ENCODE measurements at places on chromosomes 2 and 18.
A peak's percentile ranks its signal among the peaks of the same experiment; 100 is the strongest.

GRCh38 chr2:159571540-159572260 is 44.6 kb downstream of the BAZ2B start:
- no peak for DNase-seq

GRCh38 chr2:180004731-180005130 is 2.4 kb downstream of the CWC22 start:
- no peak for DNase-seq

DNA sequence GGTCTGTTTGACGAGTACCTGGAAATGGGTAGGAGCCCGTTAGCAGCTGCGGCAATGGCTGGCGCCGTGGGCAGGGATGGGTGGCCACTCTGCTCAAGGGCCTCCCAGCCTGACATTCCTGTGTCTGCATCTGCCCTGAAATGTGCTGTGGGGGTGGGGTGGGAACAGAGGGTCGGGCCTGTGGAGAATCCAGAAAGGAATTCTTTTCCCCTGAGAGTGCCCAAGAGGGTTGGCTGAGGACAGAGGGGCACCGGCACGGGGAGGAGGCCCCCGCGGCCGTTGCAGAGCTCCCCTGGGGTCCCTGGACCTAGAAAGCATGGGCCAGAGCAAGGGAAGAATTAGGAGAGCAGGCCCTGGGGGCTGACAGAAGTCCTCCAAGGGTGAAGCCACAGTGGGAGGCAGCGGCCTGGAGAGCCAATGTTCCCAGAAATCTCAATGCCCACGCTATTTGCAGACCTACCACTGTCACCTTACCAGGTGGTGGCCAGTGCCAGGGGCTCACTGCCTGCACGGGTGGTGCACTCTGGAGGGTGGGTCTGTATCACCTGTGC is 27.8 kb downstream of the ANO7 start:
- DNase-seq: no peak

GRCh38 chr2:197097578-197098366 is 171.3 kb upstream of the PGAP1 start:
- DNase-seq: no peak

DNA sequence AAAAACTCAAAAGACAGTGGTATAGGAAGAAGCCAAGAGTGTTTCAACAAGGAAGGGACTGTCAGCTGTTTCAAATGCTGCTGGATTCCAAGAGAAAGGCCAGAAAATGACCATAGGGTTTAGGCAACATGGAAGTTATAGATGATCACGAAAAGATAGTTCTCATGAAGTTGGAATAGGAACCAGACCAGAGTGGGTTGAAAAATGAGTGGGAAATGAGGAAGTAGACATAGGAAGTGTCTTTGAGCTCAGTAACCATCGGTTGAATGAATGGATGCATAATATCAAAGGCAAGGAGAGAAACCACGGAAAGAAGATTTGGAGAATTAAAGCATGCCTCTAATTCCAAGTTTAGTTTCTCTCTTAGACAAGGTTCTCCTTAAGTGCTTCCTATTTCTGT is 1.3 kb downstream of the NCAPH start:
- DNase-seq: no peak

GRCh38 chr2:67485431-67485830 is 88.3 kb downstream of the ETAA1 start:
- no peak for DNase-seq

GRCh38 chr2:9782197-9782719 is 61.0 kb upstream of the TAF1B start:
- no peak for DNase-seq

DNA sequence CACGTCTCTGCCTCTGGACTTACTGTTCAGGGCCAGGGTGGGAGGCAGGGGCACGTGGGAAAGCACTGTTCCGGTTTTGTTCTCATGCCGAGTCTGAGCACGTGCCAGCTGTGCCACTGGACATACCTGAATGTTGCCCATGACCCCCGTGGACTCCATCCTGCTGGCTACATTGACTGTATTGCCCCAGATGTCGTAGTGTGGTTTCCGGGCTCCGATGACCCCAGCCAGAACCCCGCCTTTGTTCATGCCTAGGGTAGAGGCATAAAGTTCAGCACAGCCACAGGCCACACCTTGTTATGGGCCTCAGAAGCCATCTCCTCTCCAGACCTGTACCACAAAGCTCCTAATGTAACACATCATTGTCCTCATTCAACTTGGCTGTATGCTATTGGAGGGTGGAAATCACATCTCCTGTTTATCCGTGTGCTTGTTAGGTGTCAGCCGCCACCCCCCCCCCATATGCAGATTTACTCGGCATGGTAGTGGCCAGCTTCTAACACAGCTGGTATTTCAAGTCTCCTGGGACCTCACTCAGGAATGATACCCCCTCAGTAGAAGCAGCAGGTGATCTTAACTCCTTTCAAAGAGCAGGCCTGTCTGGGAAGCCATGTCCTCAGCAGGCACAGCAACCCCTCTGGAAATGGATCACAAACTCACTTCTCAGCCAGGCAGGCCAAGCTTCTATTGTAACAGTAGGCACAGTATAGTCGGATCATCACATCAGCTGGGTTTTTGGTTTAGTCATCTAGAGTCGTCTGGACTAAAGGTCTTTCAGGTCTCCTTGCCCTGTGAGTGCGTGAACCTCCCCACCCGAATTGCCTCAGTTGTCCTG is 27.6 kb downstream of the CENPO start:
- no peak for DNase-seq

DNA sequence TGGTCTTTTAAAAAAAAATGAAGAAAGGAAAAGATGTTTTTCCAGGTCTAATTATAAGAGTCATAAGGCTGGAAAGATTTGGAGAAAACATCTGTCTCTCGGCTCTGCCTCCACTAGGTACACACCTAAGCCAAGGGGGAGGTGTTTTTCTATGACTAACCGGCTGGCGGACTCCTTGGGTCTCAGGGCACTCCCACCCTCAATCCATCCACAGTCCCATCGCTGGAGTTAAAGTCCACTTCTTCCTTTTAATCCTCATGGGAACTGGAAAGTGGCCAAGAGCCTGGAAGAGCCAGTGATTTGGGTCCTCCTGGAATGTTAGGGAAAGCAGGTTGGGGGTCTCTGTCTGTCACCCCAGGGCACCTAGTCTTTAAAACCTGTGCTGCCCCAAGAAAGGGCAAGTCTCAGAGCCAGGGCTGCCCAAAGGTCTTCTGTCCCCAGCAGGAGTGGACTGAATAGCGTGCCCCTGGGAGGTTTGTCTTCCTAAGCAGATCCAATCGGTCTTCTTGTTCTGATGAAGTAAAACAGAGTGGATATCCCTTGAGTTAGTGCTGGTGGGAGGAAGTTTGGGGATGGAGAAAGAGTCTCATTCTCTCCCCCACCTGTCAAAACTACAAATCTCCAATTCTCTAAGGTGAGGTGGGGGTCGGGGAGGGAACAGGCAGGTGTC is 66.4 kb downstream of the MCFD2 start:
- DNase-seq: no peak

GRCh38 chr2:175414882-175415487 is 233.5 kb upstream of the ATP5MC3 start:
- peak; percentile 64 for DNase-seq

- DNase-seq: no peak
These were observed 448.3 kb upstream of the POU3F3 start for GRCh38 chr2:104405623-104406022.

DNA sequence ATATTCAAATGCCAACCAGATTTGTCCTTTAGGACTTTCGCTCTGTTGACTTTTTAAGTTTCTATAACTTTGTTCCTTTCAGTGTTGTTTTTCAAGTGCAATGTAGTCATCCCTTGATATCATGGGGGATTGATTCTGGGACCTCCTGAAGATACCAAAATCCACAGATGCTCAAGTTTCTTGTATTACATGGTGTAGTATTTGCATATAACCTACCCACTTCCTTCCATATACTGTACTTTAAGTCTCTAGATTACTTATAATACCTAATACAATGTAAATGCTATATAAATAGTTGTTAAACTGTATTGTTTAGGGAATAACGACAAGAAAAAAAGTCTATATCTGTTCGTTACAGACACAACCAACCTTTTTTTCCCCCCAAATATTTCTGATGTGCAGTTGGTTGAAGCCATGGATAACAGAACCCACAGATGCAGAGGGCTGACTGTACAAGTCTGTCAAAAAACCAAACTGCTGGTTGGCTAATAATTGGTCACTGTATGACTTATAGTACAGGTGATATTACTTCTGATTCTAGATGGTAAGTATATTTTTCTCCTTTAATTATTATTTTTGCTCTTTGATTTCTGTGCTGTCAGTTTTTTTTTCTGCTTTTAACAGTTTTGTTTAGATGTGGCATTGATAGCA is 201.7 kb upstream of the STON1 start:
- DNase-seq: no peak

DNA sequence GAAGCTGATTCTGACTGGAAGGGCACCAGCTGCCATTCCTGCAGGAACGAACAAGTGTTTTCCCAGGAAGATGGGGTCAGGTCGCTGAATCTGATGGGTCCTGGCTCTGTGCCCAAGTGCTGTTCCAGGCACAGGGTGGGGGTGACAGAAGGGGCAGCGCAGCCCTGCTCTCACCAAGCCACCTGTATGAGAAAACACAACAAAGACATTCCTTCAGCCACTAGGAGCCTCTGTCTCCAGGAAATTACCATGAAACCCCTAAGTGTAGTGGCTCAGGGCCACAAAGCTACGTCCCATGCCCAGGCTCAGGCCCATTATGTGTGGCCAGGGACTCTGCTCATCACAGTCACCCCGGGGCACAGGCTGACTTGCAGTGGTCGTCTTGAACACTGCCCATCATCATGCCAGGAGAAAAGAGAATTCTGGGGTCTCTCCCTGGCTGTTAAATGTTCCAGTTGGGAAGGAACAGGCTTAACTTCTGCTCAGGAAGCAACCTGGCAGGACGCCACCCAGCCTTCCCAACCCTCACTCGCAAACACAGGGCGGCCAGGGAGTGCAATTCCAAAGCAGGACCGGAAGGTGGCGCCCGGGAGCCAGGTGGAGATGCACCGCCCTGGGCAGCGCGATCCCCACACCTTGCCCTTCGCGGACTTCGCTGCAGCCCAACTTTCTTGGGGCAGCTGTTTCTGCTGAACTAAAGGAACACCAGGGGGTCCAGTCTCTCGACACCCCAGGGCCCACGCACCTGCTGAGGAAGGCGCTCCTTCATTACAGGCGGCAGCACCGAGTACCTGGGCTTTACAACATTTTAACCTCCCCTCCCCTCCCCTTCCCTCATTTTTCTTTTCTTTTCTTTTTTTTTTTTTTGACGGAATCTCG is 11.0 kb upstream of the SFTPB start:
- peak; percentile 94 for DNase-seq

DNA sequence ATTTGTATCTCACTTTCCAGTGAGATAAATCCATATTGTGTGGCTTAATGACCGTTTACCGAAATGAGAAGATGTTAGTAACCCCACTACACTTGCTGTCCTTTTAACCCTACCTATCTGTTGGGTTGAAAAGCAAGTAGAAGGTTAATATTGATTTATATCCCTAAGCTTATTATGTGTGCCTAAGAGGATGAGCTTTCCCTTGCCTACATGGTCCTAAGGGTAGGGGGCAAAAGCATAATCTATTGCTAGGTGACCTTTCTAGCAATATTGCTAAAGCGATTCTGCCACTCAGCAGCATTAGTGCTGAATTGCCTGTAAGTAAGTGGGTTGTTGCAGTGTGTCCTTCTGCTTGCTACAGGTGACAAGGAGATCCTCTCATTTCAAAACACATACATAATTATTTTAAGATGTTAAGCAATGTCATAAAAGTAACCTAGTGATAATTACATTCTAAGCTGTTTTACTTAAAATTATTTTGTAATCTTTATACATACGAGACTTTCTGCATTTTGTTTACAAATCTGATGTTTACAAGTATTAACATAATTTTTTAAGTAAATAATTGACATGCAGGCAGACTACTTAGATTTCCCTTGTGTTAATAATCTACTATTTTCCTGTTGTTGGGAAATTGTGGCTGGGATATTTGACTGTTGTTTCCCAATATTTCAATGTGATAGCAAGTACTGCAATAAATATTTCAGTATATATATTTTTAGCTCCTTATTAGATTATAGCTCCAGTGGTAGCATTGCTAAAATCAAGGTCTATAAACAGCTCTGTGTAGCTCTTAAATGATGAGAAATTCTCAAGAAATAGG is 49.1 kb upstream of the CABYR start:
- no peak for DNase-seq

- DNase-seq: no peak
These were observed 53.9 kb upstream of the EPC2 start for GRCh38 chr2:148590612-148591011.

DNA sequence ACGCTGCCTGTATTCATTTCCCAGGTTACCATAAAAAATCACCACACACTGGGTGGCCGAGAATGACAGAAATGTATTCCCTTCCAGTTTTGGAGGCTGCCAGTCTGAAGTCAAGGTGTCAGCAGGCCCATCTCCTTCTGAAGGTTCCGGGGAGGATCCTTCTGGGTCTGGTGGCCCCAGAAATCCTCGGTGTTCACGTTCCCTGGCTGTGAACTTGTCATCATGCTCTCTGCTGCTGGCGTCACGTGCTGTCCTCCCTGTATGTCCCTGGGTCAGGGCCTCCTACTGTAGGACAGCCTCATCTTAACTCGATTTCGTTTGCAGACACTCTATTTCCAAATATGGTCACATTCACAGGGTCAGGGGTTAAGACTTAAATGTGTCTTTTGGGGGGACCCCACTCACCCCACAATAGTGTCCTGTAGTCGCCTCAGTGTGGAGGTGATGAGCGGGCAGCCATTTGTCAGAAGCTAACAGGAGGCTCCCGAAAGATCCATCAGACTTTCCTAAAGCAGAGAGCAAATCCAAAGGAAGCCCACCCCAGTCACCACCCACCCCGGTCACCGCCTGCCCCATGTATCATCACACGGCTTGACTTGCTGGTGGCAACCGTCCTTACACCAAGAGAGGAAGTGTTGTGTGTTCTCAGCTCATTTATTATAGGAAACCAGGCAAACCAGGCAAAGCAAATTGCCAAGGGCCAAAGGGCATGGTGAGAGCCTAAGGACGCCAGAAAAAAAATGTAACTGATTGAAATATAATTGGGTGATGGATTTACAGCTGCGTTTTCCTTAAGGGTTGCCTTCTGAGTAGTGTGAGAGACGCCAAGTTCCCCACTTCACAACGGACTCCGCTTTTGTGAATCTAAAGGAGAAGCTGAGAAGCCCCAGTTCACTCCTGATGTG is 148.8 kb upstream of the ZNF236 start:
- no peak for DNase-seq

DNA sequence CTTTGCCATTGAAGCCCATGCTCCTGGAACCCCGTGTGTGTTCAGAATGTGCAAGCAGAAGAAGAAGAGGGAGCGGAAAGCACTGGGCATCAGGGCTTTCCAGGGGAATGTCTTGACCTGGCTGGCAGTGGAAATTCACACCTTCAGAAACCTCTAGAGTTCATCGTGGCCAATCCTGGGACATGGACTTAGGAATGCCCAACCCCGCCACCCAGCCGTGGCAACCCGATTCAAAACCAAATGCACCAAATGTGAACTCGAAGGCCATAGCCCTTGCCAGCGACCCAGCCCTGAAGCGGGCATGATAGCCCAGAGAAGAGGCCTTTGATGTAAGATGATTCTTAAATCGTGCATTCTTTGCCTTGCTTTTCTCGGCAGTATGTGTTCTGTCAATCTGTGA is 69.4 kb downstream of the ADI1 start:
- no peak for DNase-seq

DNA sequence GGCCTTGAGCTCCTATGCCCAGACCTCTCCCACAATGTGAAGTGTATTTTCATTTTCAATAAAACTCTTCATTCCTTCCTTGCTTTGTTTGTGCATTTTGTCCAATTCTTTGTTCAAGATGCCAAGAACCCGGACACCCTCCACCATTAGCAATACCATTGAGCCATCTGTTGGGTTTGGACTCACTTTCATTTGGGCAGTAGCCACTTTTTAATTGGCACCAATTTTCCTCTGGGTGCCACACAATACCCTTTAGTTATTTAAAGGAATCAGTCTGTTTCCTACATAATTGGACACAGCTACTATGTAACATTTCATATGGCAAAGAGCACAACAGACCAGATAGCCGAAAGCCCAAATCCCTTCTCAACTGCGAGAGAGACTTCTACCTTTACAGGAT is 22.5 kb upstream of the SLC35G4 start:
- DNase-seq: no peak
